KG1 (cell line): ENCODE measurements at places on chromosomes 5 and 9.

GRCh38 chr9:114745108-114745848 lies 60.6 kb downstream of the TNFSF15 start:
- no peak for DNase-seq

DNA sequence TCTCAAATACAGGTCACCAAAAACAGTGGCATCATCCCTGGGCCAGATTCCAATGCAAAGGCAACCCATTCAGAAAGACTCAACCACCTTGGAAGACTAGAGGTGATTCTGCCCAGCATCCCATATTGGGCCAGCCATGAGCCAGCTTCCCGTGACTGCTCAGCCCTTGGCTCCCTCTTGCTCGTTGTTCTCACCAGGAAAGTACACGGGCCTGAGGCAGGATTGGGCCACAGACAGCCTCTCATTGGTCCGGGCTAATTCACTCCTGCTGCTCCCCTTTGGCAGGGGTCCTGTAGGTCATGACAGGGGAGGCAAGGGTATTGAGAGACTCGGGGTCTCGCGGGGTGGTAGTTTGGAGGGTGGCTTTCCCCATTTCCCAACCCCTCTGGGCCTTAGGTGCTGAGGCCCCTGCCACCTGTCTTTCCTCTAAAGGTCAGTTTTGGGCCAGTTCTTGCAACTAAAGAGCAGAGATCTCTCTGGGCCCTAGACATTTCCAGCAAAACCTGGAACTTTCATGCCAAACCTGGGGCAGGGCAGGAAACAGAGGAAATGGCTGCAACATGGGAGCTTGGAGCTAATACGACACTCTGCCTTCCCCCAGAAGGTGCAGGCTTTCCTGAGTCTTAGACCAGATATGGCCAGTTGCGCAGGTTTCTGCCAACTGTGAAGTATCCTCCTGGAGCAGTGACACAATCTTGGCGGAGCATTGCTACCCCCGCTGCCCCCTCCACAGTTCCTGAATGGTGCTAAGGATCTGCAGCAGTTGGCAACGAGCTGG lies 22.0 kb upstream of the FGFR4 start:
- no peak for DNase-seq

DNA sequence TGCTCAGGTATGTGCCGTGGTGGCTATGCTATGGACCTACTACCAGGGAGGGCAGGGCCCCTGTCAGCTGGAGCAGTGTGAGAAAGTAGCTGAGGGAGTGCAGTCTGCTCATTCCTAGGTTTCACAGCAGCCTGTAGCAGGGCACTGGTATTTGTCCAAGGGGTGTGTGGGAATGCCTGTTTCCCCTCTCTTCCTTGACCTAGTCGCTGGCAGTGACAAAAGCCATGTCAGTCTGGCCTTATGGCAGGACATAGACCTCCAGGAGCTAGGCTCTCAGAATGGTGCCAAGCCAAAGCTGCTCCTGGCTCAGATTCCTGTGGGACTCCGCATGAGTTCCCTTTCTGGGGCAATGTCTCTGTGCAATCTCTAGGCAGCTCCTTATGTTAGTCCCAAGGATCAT lies 253.9 kb upstream of the TYRP1 start:
- DNase-seq, result no peak

GRCh38 chr9:125089331-125089730 lies 54.0 kb downstream of the SCAI start:
- no peak for DNase-seq

GRCh38 chr5:2569176-2569575 lies 182.3 kb downstream of the IRX2 start:
- no peak for DNase-seq
